ENCODE measurements at places on chromosomes 2 and 18.

GRCh38 chr2:203361922-203362321, 33.7 kb downstream of the ABI2 start:
- DNase-seq: no peak

DNA sequence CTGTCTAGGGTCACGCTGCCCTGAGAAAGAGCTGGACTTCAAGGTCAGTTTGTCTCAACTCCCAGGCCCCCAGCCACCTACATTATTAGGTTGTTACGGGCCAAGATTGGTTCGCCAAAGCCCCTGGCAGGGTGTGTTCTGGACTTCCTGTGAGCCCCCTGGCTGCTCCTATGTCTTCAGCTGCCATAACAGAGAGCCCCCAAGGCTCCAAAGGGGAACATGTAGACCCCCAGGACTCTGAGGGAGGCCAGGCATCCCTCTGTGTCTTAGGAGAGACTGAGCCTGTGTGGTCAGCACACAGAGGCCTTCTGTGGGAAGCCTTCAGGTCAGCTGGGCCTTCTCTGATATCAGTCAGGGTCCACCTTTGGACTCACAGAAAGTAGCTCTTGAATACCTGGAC, 58.3 kb downstream of the INHBB start:
- DNase-seq: no peak

DNA sequence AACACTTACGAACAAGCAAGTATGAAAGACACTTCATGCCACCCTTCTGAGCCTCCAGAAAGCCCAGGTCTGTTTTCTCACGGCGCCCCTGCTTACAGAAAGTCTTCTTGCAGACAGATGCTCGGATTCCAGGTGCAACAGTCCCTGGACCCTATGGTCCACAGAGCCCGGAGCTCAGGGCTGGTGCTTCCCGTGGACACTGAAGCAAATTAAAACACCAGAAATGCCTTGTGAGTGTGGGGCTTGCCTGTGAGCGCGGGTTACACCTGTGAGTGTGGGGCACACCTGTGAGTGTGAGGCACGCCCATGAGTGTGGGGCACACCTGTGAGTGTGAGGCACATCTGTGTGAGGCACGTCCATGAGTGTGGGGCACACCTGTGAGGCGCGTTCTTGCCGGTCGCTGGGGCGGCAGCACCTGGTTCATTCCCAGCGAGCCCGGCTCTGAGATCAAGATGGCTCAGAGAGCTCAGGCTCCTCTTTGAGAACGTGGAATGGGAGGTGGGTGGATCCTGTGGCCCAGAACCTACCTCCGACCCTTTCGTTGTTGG, 205.2 kb upstream of the TPO start:
- DNase-seq: no peak

DNA sequence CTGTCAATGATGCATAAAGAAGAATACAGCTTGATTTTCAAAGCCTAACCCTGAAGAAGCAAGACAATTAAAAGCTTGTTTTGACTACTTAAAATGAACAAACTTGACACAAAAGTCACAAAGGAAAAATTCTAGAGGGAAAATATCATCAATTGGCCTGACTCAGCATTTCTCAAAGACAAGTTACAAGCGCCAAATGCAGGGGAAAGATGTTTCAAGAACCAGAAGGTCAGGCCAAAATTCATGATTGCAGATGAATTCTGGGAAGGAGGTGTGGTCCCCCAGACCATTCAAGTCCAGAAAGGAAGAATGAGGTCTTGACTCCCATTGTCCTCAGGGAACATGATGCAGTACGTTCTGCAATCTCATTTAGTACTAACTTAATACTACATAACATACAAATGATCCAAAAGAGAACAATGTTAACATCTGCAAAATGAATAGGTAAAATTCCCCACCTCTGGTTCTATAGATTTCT, 64.5 kb downstream of the FAM210A start:
- DNase-seq: no peak

DNA sequence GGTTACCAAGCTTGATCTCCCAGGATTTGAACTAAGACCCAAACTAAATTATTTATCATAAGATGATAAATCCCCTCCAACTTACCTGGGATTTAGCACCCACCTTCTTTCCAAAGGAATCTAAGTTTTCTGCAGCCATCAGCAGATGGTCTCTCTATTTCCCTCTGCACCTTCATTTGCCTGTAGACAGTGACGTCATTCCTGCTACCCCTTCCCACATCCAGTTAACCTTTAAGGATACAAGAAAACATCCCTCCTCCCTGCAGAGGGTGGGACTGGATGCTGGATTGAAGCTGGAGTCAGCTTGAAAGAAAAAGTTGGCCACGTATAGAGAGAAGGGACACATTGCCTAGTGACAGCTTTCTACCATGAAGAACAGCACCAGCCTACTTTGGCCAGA, 3.7 kb upstream of the DNER start:
- no peak for DNase-seq
